ENCODE measurements at places on chromosomes 1 and 21. TPM values are rescaled to one million over a fixed set of nuclear protein-coding genes. Genes with fewer than 3 reads are reported as not detected.

- no peak for DNase-seq
Observed at GRCh38 chr1:23638786-23639241, 52.8 kb upstream of the RPL11 start.

DNA sequence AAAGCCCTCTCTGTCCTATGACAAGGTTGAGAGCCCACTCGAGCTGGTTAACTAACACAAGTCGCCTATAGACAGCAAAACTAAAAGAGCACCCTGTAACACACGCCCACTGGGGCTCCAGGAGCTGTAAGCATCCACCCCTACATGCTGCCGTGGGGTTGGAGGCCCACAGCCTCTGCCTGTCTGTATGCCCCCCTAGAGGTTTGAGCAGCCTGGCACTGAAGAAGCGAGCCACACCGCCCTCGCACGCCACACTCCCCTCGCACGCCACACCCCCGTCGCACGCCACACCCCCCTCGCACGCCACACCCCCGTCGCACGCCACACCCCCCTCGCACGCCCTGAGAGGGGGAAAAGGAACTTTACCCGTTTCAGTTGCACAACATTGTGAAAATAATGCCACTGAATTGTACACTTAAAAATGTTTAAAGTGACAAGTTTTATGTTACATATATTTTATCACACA lies 13.2 kb upstream of the HMGCL start:
- DNase-seq, result peak; percentile 82

- DNase-seq, result no peak
Observed at GRCh38 chr1:20931930-20932436, 144.9 kb upstream of the HP1BP3 start.

DNA sequence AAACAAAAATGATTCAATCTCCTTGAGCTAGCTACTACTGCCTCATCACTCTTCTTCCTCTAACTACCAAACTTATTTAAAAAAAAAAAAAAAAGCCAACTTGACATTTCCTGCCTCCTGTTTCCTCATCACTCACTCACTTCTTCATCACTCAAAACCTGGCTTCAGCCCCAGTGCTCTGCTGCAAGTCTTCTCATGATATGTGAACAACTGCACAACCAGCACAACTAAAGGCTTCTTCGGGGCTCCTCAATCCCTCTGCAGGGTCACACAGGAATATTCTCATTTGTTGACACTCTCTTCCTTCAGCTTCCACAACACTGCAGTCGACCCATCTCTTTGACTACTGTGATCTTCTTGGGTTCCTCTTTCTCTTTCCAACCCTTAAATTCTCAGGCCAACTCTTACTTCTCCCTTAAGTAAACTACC lies 7.6 kb downstream of the MTF1 start:
- no peak for DNase-seq

DNA sequence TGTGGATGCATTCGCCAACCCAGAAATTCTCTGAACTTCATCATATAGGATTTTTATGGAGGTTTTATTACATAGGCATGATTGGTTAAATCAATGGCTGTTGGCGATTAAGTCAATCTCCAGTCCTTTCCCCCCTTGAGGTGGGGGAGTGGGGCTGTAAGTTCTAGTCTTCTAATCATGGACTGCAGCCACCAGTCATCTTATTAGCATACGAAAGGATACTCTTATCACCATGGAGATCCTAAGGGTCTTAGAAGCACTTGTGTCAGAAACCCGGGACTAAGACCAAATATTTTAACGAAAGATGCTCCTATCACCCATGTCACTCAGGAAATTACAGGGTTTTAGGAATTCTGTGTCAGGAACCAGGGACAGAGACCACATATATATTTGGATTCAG lies 36.3 kb downstream of the SDCCAG8 start:
- DNase-seq, result no peak

DNA sequence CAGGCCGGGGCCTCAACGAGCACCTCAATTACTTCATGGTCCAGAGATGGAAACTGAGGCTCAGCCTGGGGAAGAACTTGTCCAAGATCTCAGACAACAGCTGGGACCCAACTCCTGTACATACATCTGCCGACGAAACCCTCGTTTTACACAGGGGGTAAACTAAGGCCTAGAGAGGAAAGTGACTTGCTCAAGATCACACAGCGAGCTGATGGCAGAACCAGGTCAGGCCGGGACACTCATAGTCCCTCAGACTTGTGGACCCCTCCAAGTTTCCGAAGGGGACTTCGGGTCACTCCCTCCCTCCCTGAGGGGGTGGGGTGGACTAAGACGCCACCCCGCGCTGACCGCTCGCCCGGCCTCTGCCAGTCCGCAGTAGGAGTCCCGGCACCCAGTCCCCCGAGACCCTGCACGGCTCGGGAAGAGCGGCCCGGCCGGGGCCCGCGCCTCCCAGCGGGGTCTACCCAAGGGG lies 430 bp downstream of the WASF2 start:
- peak; percentile 44 for DNase-seq

- DNase-seq, result no peak
Observed at GRCh38 chr1:35264871-35265270, 3.6 kb upstream of the ZMYM4 start.

GRCh38 chr1:198741744-198742143 lies 102.9 kb downstream of the PTPRC start:
- no peak for DNase-seq

DNA sequence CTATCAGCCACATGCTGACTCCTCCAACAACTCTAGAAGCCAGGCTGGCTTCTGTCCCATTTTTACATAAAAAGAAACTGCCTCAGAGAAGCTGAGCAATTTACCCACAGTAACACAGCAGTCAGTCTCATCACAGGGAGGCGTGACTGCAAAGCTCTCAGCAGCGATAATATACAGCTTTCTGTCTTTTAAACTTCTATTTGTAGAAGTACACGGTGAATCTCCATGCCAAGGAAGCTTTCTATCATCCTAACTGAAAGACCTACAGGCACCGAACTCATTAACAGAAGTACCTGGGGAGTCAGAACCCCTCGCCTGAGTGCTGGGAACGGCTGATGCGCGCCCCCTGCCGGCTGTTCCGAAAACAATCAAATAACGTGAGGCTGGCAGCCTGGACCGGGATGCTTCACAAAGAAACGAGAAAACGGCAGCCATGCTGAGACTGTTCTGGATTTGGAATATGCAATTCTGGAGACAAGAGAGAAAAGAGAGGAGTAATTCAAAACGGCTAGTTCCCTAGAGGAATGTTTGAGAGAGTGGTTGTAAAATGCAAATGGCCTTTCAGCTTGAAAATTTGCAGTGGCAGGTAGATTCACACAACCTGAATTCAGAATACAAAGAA lies 43.5 kb upstream of the RAB4A start:
- peak; percentile 81 for DNase-seq

GRCh38 chr1:44819196-44819607 lies 10.9 kb downstream of the BTBD19 start:
- DNase-seq, result no peak

The USH2A gene
- polyA plus RNA-seq, result not detected

The PTGER3 gene
- not detected for polyA plus RNA-seq

The TRAF3IP3 gene
- 435 TPM for polyA plus RNA-seq

The SELENBP1 gene
- polyA plus RNA-seq, result not detected

The TAS1R3 gene
- 0.47 TPM for polyA plus RNA-seq
